Activated CD4-positive, alpha-beta memory T cell treated with anti-CD3 and anti-CD28 coated beads, Interleukin-2, amount 10 ng/mL, durations not matched to agents 7 days and 5 days (primary cell): ENCODE measurements at places on chromosomes 5 and 9. TPM values are rescaled to one million over a fixed set of nuclear protein-coding genes. Genes with fewer than 3 reads are reported as not detected.

DNA sequence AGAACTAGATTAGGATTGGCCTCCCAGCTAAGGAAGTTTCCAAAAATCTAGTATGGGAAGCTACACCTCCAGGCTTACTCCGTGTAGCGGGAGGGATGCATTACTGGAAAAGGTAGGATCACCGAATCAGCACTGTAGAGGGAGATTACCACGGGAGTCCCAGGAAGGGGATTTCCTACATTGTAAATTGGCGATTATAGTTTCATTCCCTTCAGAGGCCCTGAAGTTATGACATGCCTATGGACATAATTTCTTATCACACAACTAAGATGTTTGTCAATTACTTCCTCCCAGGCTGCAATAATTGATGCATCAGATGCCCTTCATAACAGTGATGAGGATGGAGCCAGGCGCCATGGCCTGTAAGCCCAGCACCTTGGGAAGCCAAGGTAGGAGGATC is 71.2 kb upstream of the NR4A3 start:
- DNase-seq = no peak

GRCh38 chr5:111997308-111997707 is 240.3 kb upstream of the NREP start:
- no peak for DNase-seq

DNA sequence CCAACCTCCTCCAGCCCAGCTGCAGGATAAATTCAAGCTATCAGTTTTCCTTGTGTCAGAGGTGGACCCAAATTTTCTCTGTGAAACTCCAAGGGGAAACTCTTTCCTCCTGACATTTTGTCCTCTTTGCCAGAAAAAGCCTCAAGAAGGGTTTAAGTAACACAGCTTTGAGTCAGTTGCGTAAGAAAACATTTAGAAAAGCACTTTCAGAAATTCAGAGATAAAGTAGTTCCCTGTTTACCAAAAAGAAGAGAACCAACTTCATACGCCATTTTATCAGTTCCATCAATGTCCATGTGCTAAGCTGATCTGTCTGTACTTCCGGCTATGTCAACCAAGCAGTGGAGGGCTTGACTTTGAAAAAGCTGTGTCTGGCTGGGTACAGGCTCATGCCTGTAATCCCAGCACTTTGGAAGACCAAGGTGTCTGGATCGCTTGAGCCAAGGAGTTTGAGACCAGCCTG is 19.9 kb upstream of the SUSD1 start:
- DNase-seq = no peak

DNA sequence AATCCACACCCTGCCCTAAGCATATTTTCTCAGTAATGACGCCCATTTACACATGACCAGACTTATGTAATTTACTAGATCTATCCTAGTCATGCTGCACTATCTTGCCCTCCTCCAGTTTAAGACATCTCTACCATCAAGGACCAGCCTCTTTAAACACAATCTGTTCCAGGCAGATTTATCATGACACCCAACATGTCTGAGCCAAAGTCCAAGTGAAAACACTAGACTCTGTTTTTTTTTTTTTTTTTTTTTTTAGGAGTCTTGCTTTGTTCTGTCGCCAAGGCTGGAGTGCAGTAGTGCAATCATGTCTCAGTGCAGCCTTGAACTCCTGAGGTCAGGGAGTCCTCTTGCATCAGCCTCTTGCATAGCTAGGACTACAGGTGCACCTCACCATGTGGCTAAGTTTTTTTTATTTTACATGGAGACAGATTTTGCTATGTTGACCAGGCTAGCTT is 354.6 kb downstream of the ARRDC3 start:
- no peak for DNase-seq

GRCh38 chr9:34536685-34537084 is 13.9 kb upstream of the ENHO start:
- no peak for DNase-seq

DNA sequence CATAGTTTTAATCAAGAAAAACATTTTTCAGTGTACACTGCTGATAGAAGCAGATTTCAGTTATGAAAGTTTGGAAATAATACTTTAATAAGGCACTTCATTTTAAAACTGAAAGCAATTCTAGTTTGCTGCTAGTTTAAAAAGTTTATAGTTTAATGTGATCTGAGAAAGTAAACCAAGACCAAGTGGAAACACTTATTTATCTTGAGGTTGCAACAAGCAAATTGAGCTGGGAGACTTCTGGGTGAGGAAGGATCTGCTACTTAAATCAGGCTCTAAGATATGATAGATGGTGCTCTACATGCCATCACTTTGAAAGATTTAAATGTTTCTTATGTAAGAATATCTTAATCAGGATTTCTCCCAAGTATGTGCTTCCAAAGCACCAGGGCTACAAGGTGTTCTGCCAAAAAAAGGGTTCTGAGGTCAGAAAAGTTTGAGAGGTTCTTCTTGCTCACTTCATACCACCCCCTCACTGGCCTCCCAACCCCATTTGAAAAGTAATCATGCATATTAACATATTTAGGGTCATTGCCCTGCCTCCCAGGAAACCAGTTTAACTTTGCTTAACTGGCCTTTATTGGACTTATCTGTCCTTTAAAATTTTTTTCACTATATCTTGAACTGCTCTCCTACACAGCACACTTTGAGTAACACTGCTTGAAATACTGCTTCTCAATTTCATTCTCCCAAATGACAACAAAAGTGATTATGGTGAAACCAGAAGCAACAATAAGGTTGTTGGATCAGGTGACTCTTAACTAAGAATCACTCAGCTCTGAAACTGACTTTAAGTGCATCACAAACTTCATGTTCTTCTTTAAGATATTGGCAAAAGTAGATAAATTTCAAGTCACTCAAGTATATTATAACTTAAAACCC is 15.5 kb downstream of the SLC44A1 start:
- DNase-seq = no peak

DNA sequence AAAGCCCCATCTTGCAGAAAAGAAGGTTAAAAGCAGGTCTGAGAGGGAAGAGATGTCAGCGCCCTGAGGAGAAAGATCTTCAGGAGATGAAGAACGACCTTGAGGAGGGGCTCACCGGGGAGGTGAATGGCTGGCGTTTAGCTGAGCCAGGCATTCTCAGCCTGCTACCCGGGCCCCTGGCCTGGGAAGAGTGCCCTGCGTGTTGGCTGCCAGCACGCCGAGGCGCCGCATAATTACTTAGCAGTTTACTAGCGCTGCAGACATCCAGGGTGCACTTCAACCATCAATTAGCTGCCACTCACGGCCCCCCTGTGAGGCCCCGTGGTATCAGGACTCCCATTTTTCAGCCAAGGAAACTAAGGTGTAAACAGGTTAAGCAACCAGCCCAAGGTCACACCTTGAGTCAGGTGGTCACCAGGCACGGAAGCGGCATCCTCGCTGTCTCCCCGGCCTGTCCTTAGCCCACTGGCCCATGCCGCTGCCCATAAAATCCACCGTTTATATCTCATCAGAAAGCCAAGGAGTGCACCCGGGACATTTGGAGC is 551.9 kb downstream of the BNC2 start:
- no peak for DNase-seq

- no peak for DNase-seq
These were observed 1800.2 kb downstream of the MAT2B start for GRCh38 chr5:165305596-165305995.

GRCh38 chr9:117072216-117072615 is 342.6 kb downstream of the ASTN2 start:
- DNase-seq = no peak

- no peak for DNase-seq
These were observed 12.2 kb upstream of the NIM1K start for GRCh38 chr5:43179836-43180235.

DNA sequence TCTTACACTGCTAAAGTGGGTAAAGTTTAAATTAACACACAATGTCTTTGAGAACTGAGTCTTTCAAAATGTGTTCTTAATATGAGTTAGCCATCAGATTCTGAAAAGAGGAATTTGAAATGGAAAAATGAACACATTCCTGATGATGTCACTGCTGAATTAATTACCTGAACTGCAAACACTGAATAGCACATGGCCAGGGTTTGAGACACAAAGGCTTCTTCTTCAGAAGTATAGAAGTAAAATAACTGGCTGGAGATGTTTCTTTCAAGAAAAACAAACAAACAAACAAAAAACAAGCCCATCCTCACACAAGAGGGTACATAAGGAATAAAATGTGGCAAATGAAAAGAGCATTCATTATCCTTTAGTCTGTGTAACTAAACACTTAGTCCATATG is 7.1 kb downstream of the GLIS3 start:
- DNase-seq = no peak

- no peak for DNase-seq
These were observed 57.7 kb downstream of the PDE6A start for GRCh38 chr5:149886692-149887470.

- DNase-seq = peak; percentile 24
These were observed 4.5 kb downstream of the EGR1 start for GRCh38 chr5:138469540-138470321.

DNA sequence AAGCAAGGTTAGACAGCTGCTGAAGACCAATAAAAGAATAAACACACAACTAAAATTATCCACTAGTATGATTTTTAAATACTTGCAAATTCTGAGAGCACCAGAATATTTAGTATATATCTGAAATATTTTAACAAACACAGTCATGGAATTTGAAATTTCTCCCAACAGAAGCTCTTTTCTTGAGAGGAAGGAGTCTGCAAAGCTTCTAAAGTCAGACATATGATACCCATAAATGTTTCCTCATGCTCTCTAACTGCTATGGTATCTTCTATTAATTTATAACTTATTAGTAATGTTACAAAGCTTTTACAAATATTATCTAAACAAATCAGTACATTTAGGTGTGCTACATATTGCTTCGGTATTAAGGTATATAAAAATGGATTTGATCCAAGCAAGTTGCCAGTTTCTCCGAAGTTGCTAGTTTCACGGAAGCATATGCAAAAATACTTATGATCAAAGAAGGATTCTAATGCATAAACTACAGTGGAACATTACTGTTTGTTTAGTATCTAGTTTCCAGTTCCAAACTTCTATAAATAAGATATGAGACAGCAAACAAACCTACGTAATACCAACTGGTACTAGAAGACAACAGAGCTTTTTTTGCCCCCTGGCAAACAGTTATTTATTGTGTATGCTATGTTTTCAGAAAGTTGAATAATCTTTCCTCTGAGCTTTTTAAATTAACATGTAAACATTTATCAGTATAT is 22.0 kb downstream of the FNIP1 start:
- no peak for DNase-seq

DNA sequence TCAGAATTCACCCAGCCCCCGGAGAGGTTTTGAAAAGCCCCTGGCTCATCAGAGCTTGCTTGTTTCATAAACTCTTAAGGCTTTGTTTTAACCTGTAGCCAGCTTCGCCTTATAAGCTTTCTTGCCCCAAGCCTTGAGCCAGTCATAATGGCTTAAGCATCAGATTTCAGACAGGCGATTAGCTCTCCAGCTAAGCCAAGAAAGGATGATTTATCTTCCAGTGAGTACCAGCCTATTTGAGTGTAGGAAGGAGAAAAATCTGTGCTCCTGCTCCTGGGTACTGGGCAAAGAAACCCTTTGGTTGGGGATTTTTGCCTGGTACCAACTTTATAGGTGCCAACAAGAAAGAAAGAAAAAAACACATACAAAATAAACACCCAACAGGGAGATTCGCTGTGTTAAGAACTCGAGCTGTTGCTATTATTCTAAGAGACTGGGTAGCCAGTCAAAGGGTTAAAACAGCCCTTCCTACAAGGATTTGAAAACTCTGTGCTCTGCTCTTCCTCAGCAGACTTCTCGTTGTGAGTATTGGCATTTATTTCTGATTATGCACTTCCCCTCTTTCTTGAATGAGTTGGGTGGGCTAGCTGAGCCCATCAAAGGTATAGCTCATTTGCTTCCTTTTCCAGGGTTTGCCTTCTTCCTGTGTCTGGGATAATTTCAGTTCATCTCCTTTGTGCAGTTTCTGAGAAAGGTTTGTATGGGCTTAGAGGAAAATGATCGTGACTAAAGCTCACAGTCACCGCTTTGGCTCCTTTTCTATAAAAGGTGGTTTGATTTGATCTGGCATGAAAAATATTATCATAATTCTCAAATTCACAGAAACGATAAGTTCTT is 157.2 kb upstream of the DMRT1 start:
- no peak for DNase-seq

DNA sequence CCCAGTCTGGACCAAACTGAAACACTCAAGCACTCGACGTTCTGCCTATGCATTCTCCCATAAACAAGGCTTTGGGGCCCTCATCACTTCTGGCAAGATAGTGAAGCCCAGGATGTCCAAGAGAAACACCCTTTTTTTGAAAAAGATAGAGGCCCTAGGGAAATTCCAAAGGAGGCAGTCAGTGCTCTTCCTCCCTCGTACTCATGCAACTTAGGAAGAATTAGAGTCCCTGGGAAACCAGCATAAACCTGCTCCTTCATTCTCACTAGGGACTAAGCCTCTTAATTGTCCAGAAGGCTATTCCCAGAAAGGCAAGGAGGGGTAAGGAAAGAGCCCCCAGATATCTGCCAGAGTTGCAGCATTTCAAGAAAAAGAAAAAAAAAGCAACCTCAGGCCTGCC is 7.8 kb upstream of the RUSC2 start:
- no peak for DNase-seq

- DNase-seq = no peak
These were observed 273.5 kb upstream of the PCSK5 start for GRCh38 chr9:75616841-75617566.

DNA sequence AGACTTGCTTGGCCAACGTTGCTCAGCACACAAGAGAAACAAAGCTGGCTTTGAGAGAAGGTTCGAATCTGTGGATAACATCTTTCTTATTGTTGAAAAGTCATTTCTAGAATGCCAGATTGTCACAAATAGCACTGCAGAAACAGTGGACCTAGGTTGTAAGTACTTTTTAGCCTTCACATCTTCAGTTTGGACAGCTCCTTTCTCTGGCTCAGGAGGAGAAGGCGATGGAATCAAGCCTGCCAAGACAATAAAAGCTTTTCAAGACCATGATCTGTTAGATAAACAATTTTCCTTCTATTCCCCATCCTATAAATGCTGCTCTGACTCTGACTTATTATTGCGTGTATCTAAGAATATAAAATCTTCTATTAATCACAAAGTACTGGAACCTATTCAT is 615.2 kb upstream of the SEMA6A start:
- DNase-seq = no peak

DNA sequence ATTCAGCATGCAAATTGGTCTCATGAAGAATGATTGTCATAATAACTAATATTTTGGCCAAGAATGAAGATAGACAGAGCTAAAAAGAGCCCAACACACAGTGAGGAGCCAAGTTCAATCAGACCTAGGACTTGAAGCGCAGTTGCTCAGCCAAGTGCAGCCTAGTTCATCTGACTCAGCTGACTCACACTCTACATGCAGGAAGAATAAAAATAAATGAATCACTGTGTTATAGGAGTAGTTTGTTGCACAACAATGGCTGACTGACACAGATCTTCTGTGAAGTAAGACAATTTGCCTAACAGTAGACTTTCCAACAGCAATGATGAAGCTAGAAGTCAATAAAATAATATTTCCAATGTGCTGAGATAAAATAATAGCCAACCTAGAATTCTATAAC is 261.5 kb downstream of the CEMIP2 start:
- DNase-seq = no peak

GRCh38 chr9:134650431-134651190 is 9.0 kb downstream of the COL5A1 start:
- no peak for DNase-seq

The FREM1 gene
- total RNA-seq = not detected

The ANKRD18A gene
- 3.1 TPM for total RNA-seq

The LHX3 gene
- not detected for total RNA-seq

The SPATA31E1 gene
- not detected for total RNA-seq

The SHB gene
- total RNA-seq = 1.0 TPM

The ARL14EPL gene
- total RNA-seq = not detected

The DUSP1 gene
- 17.0 TPM for total RNA-seq

The CDHR2 gene
- total RNA-seq = 2.3 TPM

The PDZD2 gene
- total RNA-seq = not detected

The LCN2 gene
- not detected for total RNA-seq

The C9orf153 gene
- total RNA-seq = not detected

The PLAC8L1 gene
- total RNA-seq = 0.50 TPM

The CCNJL gene
- total RNA-seq = not detected

The PCDHA9 gene
- not detected for total RNA-seq

The TNFSF15 gene
- total RNA-seq = 0.03 TPM
